ENCODE measurements at places on chromosomes 7 and 10.

DNA sequence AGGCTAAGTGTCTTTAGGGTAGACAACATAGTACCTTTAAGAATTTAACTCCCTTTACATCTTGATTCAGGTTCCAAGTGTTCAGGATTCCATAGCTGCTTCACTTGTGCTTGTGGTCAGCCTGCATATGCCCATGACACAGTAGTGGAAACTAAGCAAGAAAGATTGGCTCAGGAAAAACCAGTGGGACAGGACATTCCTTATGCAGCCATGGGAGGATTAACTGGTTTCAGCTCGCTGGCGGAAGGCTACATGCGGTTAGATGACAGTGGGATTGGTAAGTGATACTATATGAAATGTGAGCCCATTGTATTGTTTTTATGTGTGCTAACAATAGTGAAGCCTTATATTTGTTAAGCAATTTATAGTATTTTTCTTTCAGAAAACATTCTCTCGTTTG lies 11.3 kb downstream of the FAM221A start:
- DNase-seq, result no peak

DNA sequence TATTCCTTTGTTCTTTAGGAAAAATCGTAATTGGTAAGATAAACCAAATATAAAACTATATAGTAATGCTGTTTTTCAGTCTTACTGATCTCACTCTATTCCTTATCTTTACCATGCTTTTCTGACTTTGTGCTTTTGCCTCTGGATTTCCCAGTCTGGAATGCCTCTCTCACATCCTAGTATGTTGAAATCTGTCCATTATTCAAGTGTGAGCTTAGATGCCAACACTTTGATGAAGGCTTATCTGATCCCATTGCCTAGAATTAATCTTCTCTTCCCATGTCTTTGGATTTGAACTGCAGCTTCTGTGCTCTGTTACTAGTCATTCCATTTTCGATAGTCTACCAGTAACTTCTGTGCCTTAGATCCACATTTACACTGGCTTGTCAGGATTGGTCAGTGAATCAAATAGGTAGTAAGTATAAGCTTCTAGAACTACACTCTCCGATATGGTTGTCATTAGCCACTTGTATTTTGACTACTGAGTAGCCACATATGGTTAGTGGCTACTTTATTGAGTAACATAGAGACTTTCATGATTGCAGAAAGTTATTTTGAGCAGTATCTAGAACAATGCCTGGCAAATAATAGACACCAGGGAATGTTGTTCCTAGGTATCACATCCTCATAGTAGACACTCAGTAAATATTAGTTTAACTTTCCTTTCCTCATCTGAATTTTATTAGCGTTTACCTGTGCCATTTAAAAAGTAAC lies 92.9 kb downstream of the BMPR1A start:
- no peak for DNase-seq

- no peak for DNase-seq
Measured at GRCh38 chr10:95782318-95782717, 26.4 kb downstream of the ENTPD1 start.

DNA sequence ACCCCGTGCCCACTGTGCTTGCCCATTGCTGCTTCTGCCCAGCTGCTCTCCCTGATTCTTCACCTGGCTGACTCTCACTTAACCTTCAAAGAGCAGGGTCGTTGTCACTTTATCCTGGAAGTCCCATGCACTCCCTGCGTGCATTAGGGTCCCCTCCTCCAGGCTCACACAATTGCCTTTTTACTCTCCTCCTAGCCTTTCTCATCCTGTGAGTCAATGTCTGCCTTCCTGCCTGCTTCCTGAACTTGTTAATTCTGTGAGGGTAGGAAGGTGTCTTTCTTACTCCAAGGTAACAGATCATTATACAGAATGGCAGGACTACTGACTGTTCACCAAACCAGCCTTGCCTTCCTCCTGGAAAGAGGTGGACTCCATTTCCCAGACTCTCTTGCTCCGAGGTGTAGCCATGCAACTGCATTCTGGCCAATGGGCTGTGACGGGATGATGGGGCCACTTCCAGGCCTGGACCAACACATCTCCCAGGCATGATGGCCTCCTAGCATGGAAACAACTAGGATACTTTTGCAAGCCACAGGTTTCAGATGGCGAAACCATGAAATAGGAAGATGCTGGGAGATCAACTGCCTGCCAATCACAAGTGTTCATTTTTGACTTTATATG lies 54.7 kb downstream of the ARHGAP22 start:
- DNase-seq, result no peak

DNA sequence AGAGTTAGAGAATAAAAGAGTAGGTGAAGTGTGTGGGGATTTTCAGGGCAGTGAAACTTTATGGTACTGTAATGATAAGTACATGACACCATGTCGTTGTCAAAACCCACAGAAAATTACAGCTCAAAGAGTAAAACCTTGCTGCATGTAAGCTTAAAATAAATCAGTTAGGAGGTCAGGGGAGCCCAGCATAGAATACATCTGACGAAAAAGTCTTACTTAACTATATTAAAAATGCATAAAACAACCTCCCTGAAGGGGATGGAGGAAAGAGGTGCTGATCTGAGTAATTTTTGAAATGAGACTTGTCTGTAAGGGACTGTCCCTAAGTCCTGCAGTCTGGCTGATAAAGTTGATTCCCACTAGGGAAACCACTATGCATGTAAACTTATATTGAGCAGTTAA lies 49.8 kb upstream of the AKR1E2 start:
- DNase-seq, result no peak

- DNase-seq, result no peak
Measured at GRCh38 chr7:143199040-143199439, 15.8 kb downstream of the TAS2R39 start.

DNA sequence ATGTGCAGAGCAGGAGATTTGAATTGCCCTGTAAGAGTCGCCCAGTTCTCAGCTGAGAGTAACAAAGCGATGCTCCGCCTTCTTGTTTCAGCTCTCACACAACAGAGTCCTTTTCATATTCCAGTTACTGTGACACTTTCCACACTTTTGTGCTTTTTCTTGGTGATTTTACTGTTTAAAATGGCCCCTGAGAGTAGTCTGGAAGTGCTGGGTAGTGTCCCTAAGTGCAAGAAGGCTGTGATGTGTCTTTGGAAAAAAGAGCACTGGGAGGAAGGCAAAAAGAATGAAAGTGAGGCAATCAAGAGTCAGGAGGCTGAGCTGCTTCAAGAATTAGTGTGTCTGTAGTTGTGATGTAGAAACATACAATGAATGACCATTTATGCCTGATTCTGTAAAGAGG lies 201.2 kb upstream of the SEMA3E start:
- no peak for DNase-seq

DNA sequence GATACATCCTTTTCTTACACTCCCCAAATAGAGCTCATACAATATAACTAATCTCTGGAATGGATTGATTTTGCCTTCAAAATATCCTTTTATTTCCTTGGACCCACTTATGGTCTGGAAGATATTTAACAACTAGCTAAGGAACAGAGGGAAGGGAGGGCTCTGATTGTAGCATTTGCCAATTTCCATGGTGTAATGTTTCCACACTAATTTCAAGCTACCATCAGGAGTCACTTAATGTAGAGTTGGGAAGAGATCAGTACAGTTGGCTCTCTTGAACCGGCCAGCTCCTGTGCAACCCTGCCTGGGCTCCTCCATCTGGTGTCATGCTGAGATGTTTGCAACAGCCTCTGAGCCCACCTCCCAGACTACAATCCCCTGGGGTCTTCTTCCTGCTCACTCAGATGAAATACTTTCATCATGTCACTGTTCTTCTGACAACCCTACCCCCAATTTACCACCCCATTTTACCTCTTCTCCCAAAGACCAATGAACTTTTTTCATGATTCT lies 8.0 kb upstream of the IL6 start:
- DNase-seq, result no peak

- no peak for DNase-seq
Measured at GRCh38 chr10:70775679-70776454, 9.3 kb downstream of the TBATA start.

- no peak for DNase-seq
Measured at GRCh38 chr7:110620110-110620735, 470.7 kb upstream of the LRRN3 start.

GRCh38 chr10:107085665-107086525 lies 78.6 kb downstream of the SORCS1 start:
- DNase-seq, result no peak

- DNase-seq, result no peak
Measured at GRCh38 chr10:28661035-28661434, 16.3 kb upstream of the BAMBI start.

GRCh38 chr10:124077208-124077993 lies 16.0 kb downstream of the CHST15 start:
- no peak for DNase-seq

- DNase-seq, result no peak
Measured at GRCh38 chr10:112580267-112580666, 133.3 kb downstream of the VTI1A start.

GRCh38 chr10:69426376-69426727 lies 9.6 kb upstream of the TACR2 start:
- no peak for DNase-seq

DNA sequence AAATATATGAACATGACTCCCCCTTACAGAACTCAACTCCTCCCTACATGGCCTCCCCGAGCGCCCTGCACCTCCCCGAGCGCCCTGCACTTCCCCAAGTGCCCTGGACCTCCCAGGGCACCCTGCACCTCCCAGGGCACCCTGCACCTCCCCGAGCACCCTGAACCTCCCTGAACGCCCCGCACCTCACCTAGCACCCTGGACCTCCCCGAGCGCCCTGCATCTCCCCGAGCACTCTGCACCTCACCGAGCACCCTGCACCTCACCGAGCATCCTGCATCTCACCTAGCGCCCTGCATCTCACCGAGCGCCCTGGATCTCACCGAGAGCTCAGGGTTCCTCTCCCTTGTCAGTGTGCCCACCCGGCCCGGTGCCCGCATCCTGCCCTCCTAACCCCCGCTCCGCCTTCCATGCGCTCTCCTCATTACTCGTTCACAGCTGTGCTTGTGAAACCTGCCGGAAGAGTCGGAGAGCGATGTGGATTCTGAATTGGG lies 134.3 kb downstream of the ACTR3B start:
- no peak for DNase-seq

DNA sequence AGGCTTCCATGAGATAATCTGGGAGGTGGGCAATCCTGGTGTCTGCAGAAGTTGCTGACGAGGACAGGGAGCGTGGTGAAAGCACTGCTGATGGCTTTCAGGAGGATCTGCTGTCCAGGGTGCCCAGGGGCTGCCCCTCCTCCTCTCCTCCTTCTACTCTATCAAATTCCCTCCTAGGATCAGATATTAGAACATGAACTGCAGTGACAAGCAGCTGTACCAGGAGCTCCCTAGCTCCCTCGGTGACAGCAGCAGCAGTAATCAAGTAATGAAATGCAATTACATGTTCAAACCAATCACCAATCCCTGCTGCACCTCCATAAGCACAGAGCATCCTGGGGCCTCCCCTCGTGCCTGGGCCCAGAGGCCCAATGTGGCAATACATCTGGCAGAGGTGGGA lies 46.9 kb downstream of the GRID1 start:
- no peak for DNase-seq

GRCh38 chr7:66281678-66282590 lies 76.8 kb downstream of the TPST1 start:
- DNase-seq, result peak; percentile 40

DNA sequence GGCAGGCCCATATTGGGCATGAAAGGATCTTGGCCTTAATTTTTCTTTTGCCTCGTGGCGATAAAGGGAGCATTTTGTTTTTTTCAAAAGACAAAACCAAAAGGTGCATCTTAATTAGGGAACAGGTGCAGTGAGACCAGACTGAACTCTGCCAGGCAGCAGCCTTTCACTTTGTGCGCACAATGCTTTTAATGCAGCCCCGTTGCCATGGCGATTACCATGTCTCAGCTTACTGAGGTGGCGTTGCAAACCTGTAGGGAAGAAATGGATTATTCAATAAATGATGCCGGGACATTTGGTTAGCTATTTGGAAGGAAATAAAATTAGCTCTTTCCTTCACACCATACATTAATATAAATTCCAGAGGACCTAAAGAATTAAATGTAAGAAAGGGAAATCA lies 61.9 kb downstream of the MYL10 start:
- no peak for DNase-seq

GRCh38 chr10:86840498-86840897 lies 84.1 kb downstream of the BMPR1A start:
- DNase-seq, result no peak

GRCh38 chr10:123434435-123435039 lies 231.6 kb upstream of the GPR26 start:
- DNase-seq, result no peak

DNA sequence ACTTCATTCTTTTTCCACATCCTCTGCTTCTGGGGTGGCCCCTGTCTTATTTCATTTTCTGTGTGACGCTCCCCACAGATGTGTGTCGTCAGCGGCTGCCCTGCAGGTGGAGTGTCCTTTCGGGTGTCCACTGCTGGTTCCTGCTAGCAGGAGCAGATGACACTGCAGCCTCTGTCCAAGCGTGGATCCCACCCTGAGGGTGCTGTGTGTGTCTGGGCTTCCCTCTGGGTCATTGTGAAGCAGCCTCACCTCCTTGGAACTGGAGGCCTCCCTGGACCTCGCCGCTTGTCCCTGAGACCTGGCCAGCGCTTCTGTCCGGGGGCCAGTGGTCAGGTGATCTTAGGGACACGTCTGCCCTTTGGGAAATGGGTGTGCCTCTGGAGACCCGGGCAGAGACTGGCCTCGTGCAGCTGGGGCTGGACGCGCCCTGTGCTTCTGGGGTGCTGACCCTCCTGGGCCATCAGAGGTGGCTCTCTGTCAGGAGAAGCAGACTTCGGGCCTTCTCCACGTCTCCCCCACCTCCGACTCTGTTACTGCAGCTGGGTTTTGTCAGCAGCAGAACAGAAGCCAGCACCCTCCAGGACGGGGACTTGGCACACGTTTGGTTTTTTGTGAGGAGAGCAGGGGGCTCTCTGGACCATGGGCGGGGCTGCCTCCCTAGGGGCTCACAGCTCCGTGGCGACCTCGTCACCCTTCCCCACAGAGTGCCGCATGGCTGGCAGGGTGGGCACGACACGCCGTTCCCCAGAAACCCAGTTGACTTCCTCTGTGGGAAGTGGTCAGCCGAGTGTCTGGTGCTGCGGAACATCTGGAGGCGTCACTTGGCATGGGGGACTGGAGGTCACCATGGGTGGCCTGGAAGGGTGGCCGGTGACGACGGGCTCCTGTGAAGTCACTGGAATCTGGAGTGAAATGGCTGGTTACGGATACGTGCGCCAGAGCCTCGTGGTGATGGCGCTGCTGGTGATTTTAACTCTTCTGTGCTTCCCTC lies 48.4 kb downstream of the INPP5A start:
- no peak for DNase-seq

DNA sequence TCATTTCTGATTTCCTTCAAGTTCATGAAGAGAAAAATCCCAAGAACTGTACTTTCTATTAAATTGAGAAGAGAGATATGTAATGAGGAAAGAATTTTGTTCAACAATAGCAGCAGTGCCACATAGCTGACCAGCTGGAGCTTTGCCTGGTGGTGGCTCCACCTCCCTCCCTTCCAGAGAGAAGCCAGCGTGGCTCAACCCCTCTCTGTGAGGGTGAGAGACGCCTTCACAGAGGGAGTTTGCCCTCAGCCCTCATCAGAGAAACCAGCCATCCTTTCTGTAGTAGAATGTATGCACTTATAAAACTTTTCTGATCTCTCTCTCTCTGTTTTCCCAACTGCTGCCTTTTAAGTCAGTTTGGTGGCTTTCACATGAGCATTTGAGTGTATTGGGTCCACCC lies 20.5 kb upstream of the COL1A2 start:
- DNase-seq, result no peak

GRCh38 chr7:114081606-114082425 lies 163.0 kb upstream of the PPP1R3A start:
- no peak for DNase-seq

- DNase-seq, result no peak
Measured at GRCh38 chr7:30543813-30544525, 39.3 kb upstream of the GGCT start.
